Stimulated activated CD4-positive, alpha-beta T cell treated with anti-CD3 and anti-CD28 coated beads, TNF-alpha, amount 100 ng/mL, for 48 hours (primary cell): ENCODE measurements at places on chromosomes 12 and 14.

- DNase-seq = no peak
These were observed 73.9 kb downstream of the TGFB3 start for GRCh38 chr14:75907756-75908359.

GRCh38 chr12:105316931-105317852 is 13.3 kb upstream of the C12orf75 start:
- DNase-seq = no peak

GRCh38 chr14:74085047-74085637 is 386 bp downstream of the LIN52 start:
- DNase-seq = peak; percentile 13

GRCh38 chr14:31945074-31945613 is 132.0 kb upstream of the ARHGAP5 start:
- no peak for DNase-seq

- DNase-seq = no peak
These were observed 102.7 kb downstream of the PAPLN start for GRCh38 chr14:73339846-73340595.

DNA sequence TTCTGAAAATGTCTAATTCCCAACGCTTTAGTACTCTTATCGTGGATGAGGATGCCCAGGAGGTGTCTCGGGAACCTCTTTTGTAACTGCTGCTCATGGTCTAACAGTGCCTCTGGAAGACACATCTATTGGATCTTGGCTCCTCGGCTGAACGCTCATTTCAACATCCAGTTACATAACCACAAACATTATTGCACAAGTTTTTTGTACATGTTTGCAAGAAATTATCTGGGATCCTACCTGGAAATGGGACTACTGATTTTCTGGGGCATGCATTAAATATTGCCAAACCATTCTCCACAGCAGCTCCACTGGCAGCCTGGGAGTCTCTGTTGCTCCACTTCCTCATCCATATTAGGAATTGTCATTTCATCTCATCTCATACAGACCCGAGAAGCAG is 117.5 kb upstream of the EVL start:
- no peak for DNase-seq

DNA sequence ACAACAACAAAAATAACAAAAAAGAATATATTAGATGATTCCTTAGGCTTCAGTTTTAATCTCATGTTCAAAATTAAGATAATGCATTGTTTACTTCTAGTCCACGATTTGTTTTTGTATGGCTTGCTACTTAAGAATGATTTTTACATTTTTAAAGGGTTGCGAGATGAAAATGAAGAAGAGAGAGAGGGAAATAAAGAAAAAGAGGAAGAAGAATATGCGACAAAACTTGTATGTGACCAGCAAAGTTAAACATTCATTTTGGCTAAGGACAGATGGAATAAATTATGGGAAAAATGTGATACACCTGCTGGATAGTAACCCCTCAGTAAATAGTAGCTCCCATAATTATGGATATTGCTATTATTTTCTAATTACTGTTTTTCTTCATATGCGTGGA is 1.2 kb upstream of the GIT2 start:
- DNase-seq = no peak

DNA sequence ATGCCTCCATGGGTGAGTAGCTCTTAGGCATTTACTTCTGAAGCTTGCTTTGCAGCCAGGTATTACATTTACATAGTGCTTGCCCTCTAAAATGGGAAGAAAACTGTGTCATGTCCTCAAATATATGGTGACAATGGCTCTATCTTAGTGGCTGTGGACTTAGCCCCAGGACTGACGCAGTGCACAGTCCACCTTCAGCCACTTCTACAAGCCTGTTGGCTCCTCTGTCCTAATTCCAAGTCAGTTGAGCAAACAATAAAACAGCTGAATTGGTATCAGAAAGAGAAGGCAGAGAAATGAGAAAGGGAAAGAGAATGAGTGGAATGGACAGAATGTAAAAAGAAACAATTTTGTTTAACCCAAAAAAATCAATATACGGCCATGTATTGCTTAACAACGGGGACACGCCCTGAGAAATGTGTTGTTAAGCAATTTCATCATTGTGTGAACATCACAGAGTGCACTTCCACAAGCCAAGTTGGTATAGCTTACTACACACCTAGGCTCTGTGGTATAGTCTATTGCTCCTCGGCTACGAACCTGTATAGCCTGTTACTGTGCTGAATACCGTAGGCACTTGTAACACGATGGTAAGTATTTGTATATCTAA is 93.5 kb downstream of the GRIN2B start:
- DNase-seq = no peak

- DNase-seq = no peak
These were observed 24.3 kb upstream of the PCNX1 start for GRCh38 chr14:70882776-70883492.

DNA sequence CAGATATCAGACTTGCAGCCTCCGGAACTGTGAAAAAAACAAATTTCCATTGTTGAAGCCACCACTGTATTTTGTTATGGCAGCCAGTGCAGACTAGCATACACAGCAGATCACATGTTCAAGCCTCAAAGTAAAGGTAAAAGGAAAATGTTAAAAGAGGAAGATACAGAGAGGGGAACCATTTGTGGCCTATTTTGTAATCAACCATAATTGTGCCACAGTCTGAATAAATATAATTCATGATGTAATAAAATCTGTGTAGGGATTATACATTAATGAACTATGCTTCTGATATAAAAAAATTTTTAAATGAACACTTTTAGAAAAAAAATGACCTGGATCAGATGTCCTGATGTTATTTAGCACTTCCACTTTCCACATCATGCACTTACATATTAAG is 79.6 kb downstream of the SLC16A7 start:
- no peak for DNase-seq

DNA sequence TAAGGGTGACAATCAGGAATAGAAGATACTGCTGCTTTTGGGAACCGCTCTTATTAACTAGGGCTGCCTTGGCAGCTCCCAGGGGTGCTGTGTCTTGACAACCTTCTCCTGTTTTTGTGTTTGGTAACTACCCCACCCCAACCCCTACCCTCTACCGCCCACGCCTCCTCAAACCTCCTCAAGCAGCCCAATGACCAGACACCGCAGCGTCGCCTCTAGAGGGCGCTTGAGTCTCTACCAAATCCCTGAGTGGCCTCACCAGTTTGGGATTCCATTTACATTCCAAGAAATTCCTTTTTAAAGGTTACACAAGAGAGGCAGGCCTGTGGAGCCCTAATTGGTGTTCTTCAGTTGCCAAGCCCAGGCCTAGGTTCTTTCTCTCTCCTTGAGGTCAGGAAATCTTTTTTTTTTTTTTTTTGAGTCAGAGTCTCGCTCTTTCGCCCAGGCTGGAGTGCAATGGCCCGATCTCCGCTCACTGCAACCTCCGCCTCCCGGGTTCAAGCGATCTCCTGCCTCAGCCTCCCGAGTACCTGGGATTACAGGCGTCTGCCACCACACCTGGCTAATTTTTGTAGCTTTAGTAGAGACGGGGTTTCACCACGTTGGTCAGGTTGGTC is 72.4 kb upstream of the USP44 start:
- no peak for DNase-seq

GRCh38 chr12:77594366-77594765 is 236.3 kb upstream of the NAV3 start:
- no peak for DNase-seq

DNA sequence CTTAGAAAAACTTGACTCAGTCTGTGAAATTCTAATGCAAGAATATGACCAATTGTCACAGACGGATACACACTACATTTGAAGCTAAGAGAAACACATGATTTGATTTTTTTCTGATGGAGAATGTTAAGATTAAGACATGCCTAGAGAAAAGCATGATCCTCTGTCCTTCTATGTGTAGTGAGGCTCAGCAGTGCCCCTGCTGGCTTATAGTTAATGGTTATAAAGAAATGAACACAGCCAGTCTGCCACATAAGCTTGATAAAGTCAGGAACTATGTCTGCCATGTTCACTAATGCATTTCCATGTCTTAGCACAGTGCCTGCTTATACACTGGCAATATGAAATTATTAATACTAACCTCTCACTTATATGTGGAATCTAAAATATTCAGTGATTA is 168.1 kb upstream of the DAAM1 start:
- no peak for DNase-seq

DNA sequence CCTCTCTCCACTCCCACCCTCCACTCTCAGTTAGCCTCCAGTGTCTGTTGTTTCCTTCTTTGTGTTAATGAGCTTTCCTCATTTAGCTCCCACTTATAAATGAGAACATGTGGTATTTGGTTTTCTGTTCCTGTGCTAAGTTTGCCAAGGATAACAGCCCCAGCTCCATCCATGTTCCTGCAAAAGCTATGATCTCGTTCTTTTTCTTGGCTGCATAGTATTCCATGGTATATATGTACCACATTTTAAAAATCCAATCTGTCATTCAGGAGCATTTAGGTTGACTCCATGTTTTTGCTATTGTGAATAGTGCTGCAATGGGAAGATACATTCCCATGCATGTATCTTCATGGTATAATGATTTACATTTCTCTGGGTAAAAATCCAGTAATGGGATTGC is 2.8 kb upstream of the WASHC4 start:
- DNase-seq = no peak

GRCh38 chr12:113445544-113446171 is 23.5 kb downstream of the SDSL start:
- DNase-seq = no peak

DNA sequence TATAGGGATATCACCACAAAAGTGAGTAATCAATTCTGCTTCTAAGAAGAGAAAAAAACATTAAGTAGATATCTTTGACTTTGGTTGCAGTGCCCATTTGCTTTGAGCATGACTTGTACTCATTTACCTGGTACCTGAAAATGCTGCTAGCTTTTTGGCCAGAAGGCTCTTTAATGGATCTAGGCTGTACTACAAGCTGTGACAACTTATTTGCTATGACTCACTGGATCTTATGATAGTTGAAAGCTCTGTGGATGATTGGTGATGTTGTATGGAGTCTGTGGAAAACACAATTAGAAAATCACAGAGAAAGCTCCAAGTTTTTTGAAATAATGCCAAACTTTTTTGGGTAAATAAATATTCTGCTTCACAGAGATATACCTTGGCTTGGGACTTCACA is 960.9 kb upstream of the FBXO33 start:
- no peak for DNase-seq

GRCh38 chr14:99724196-99724891 is 40.2 kb downstream of the CYP46A1 start:
- no peak for DNase-seq

- DNase-seq = peak; percentile 82
These were observed 30.6 kb upstream of the RPLP0 start for GRCh38 chr12:120231316-120232011.

DNA sequence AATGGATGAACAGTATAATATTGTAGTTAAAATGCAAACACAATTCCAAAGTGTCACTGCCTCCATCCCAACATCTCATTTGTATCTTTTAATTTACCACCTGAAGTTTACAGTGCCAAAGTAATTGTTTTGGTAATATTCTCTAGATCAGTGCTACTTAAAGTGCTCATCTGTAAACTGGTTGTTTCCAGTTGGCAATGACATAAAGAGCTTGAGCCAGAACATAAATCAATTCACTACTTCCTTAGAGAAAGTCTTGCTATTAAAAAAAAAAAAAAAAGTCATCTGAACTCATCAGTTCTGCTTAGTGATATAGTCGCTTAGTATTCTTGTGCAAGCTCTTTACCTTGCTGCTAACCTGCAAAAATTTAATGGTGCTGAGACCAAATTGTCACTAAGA is 16.4 kb downstream of the PLCZ1 start:
- no peak for DNase-seq

- DNase-seq = no peak
These were observed 1.1 kb upstream of the LRP1 start for GRCh38 chr12:57127101-57127725.

DNA sequence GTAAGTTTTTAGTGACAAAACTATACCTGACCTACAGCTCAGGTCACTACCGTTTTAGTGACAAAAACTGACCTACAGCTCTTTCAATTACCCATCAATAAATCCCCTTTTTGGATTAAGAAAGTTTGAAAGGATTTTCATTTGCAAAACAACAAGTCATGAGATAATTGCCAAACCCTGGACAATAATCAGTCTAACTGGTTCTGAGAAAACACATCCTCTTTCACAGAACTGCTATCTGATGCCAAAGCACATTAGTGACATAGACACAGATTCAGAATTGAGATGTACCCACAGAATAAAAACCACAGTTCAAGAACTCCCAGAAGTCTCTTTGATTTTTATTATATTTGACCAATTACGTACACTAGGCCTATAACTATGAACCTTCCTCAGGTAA is 126.0 kb upstream of the COCH start:
- DNase-seq = no peak

DNA sequence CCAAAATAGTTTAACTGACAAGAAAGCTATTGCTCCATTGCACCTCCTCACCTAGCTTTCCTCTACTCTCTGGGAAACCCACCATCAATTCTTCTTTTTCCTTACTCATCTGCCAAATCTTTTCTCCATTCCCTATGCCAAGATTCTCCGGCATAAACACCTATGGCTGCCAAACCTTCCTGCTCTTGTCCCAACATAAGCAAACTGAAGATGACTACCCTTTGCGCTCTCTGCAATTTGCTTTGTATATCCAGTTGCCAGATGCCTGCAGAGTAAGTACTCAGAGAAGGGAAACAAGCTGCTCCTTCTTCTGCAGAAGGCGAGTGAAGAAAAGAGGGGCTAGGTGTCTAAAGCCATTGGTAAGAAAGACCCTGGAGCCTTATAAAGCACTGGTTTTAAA is 11.5 kb downstream of the PTGER2 start:
- no peak for DNase-seq

- DNase-seq = no peak
These were observed 92.9 kb upstream of the TBX3 start for GRCh38 chr12:114776731-114777442.

- DNase-seq = no peak
These were observed 24.5 kb downstream of the RECQL start for GRCh38 chr12:21476949-21477348.

DNA sequence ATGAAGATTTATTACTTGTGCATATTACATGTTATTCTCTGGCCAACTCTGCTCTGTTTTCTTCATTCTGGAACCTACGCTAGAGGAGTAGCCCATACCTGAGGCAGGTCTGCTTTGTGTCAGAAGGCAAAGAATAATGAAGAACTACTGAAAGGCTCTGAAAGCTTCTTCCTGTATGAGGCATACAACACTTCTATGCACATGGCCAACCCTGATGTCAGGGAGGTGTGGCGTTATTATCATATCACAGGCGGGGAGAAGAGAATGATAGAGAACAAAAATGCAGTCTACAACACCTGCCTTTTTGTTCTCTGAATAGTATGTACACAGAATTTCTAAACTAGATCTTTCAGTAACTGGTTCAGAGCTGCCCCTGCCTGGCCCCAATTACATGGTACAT is 32.5 kb upstream of the CRY1 start:
- no peak for DNase-seq

- no peak for DNase-seq
These were observed 17.9 kb upstream of the TCL1B start for GRCh38 chr14:95668235-95668772.

GRCh38 chr12:96020314-96021003 is 14.9 kb downstream of the LTA4H start:
- no peak for DNase-seq

- DNase-seq = no peak
These were observed 140.9 kb downstream of the ESRRB start for GRCh38 chr14:76516884-76517283.

GRCh38 chr14:104346608-104347007 is 208.2 kb downstream of the KIF26A start:
- DNase-seq = no peak

GRCh38 chr12:47160316-47161244 is 80.8 kb upstream of the AMIGO2 start:
- no peak for DNase-seq

GRCh38 chr12:47768323-47768811 is 4.7 kb upstream of the SLC48A1 start:
- DNase-seq = no peak

GRCh38 chr12:19778172-19778571 is 338.9 kb downstream of the AEBP2 start:
- DNase-seq = no peak
